ENCODE measurements at places on chromosomes 4 and X.

DNA sequence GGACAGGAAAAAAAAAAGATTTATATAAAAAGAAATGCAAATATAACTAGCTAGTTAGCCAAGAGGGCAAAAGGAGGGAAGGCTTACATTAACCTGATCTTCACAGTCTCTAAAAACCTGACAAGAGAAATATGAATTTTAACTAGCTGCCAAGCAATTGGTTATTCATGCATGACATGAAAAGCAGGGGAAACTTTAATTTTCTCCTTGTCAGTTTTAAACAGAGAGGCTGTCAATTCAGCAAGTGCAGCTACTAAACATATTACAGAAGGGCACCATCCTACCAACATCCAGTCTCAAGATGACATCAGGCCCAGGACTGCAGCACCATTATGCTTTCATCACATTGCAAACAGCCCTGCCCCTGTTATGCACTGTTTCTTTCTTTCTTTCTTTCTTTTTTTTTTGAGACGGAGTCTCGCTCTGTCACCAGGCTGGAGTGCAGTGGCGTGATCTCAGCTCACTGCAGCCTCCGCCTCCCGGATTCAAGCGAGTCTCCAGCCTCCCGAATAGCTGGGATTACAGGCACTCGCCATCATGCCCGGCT lies 38.9 kb upstream of the CBR4 start:
- no peak for DNase-seq

DNA sequence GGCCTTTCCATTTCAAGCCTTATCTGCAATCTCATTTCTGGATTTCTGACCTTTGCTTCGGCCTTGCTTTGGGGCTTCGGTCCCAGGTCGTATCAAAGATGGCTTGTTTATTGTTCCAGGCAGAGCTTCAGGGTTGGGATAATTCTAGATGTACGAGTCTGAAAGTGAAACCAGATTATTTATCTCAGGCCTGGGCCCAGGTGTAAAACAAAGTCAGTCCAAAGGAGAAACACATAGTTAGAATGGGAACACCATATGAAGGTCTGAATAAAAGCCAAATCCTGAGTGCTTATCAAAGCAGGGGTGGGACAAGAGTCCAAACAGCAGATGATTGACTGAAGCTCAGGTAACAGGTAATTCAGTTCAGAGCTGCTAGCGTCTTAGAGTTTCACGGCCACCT lies 17.1 kb downstream of the PRIMPOL start:
- DNase-seq, result no peak

DNA sequence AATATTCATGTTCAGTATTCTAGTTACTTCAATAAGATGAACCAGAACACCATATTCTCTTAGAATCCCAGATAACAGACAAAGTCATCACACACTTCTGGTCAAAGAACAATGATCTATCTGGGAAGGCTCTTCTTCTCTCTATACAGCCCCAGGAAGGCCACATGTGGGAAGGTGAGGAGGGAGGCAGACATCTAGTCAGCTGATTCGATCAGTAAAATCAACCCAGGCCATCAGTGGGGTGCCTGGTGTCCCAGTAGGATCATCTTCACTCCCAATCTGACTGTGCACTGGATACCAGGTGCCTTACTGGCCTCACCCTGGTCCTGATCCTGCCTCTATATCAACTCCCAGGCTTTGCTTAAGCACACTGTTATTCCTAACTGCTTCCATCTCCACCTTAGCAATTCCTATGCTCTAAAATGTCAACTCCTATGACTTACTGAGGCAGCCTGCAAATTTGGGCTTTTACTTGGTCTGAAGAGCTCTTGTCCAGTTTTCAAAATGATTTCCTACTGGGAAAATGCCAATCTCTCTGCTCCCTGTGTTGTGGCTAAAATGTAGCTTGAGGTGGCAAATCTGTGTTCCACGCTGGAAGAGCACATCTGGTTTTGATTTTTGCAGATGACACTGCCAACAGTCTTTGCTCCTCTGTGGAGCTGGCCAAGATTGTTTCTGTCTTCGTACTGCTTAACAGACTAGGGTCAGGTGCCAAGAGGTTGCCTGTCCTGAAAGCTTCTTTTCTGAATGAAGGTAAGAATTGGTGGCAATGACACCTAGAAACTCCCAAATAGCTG lies 128.7 kb downstream of the MGST2 start:
- DNase-seq, result no peak

DNA sequence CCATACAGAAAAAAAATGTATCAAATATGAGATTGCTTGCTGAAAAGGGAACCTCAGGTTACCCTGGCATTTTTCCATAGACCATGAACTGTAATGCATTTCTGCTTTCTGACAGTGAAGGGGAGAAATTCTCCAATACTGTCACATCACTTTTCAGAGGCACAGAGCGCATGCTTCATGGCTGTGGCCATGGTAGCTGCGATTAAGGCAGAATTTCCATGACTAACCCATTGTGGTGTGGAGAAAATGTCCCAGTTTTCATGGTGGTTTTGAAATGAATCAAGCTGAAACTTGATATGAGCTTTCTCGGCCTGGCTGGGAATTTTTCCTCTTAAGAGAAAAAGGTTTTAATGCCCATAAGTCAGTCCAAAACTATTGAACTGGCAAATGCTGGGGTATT lies 39.5 kb upstream of the MAP3K15 start:
- no peak for DNase-seq

- no peak for DNase-seq
Observed at GRCh38 chrX:152932598-152933175, 34.8 kb downstream of the ZNF185 start.

DNA sequence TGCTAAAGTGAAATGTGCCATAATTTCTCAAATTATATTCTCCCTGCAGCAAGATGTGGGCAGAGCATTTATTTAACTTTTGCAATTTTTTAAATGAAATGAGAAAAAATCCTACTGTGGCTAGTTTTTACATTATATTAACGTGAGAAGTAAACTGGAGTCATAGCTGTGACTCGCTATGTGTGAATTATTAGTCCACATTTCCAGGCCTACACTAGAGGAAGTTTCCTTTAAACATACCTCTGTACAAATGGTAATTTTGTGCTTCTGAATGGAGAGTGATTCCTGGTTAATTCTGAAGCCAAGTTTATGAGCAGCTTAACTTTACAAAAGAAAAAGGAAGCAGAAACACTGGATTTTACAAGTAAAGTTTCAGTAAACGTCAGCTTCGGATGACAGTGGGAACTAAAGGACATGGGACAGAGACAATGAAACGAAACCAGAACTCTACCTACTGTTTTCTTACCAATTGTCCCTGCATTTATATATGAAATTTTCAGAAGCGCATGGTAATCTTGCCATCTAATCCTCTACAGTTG lies 72.4 kb downstream of the FBXO8 start:
- no peak for DNase-seq

GRCh38 chrX:37776283-37776986 lies 3.4 kb upstream of the CYBB start:
- DNase-seq, result peak; percentile 50

DNA sequence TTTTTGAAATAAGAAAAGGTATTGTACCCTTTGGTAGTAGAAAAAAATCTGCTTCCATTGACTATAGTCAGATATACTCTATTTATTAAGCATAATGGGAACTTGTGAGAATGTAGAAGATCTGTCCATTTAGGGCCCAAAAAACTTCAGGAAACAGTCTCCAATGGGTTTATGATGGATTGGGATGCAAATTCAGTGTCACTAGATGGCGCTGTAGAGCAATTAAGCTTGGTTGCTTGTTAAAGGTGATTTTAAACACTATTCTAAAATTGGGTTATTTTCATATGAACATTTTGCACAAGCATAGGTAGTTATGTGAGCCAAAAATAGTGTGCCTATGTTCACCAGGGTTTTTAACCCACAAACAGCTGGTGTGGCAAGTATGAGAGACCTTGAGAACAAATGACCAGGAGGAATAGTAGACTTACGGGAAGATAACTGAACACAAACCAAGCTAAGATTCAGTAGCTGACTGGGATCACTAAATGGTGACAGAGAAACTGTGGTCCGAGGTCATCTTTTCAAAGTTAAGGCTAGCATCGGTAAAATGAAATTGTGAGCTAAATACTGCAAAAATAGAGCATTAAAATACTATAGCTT lies 80.3 kb upstream of the LSM6 start:
- DNase-seq, result peak; percentile 51

GRCh38 chr4:94961420-94961819 lies 203.7 kb downstream of the BMPR1B start:
- DNase-seq, result no peak

DNA sequence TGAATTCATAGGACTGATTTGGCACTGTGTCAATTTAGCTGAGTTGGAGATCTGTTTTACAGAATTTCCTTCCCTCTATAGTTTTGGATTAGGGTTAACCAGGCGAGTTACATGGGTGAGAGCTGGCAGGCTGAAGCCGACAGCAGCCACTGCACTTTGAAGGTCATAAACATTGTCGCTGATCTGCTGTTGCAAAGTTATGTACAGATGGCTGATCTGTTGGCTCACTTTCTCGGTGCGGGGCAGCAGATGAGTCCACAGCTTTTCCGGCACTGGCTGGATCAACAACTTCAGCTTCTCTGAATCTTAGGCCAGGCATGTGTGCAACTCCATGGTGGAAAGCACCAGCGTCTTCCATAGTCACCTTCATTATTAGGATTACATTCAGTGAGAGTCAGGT lies 173.7 kb downstream of the GPAT3 start:
- no peak for DNase-seq

DNA sequence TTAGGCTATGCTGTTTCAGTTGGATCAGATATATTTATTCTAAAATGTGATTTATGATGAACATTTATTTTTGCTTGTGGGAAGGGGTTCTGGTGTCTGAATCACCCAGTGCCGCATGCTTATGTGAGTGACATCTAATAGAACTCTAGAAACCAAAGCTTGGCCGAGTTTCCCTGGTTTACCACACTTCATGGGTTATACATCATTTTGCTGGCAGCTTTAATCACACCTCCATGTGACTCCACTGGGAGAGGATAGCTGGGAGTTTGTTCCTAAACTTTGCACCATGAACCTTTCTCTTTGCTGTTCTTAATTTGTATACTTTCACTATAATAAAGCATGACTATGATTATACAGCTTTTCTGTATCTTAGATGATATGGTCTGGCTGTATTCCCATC lies 382.9 kb downstream of the INPP4B start:
- DNase-seq, result no peak

- no peak for DNase-seq
Observed at GRCh38 chrX:47620303-47620685, 637 bp upstream of the SYN1 start.

DNA sequence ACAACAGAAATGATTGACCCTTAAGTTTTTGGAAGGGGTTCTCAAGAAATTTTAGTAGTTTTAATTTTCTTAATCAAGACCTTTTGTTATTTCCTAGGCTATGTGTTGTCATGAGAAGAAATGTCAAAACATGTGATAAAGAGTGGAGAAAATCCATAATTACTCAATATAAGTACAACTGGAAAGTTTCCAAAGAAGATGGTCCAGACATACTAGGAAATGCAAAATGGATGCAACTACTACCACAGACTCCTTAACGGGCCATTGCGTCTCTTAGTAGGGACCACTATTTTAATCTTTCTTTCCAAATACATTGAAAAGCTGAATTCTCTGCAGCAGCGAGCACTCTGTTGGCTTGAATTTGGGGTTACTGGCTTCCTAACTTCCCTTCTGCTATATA lies 148.8 kb downstream of the NWD2 start:
- no peak for DNase-seq

- no peak for DNase-seq
Observed at GRCh38 chr4:69522554-69522953, 26.8 kb upstream of the UGT2B4 start.

- DNase-seq, result peak; percentile 49
Observed at GRCh38 chr4:108171339-108172230, 2.9 kb upstream of the LEF1 start.

DNA sequence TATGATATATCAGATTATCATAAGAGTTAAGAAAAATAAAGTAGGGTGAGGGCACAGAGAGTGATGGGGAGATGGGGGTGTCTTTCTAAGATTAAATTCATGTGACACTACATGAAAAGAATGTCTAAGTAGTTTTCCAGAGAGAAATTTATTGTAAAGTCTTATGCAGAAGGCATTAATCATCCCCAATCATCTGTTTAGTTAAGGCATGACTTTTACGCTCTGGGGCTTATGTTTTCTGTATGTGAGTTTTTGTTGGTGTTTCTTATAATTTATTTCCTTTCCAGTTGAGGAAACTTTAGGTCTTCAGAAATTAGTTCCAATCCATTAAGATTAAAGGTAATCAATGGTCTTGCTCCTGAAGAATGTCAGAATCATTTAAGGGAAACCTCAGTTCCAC lies 383.0 kb upstream of the GALNT7 start:
- DNase-seq, result no peak

- no peak for DNase-seq
Observed at GRCh38 chr4:7522452-7523220, 87.9 kb upstream of the PSAPL1 start.

- no peak for DNase-seq
Observed at GRCh38 chr4:75726577-75726976, 2.2 kb downstream of the USO1 start.

GRCh38 chrX:154298312-154298711 lies 2.7 kb downstream of the TKTL1 start:
- peak; percentile 73 for DNase-seq

DNA sequence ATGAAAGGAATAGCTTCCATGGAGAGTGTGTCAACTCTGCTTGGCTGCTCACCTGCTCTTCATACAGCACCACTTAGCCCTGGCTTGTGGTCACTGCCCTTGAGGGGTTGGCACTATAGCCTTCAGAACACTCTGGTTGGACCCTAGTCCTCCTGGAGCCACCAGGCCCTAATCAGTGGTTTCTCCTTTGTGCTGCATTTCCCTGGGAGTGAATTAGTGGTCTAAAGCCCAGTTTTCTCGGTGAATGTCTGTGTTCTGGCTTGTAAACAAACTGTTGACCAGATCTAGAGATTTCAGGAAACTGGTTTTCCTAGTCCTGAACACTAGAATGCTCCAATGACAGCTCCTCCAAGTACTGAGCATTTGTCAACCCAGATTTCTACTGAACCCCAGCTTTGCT lies 28.6 kb upstream of the TMEM154 start:
- DNase-seq, result no peak

DNA sequence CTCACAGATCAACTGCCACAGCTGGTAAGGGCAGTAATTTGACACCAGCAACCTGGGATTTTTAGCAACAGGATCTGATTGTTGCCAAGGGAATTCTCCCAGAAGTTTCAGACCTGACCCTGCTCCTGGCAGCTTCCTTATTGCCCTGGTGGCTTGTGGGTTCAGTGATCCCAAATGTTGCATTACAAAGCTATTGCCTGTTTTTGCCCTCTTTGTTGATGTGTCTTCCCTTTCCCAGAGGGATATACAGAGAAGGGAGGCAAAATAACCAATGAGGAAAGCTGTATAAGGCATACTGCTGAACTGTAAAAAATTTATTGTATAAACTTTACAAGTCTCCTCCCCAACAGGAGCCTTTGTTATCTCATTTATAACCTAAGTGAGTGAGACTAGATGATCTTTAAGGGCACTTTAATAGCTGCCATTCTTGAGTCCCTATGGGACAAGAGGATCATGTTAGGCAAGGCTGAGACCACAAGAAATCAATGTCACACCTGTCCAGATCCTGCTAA lies 22.2 kb downstream of the VSIG4 start:
- no peak for DNase-seq

DNA sequence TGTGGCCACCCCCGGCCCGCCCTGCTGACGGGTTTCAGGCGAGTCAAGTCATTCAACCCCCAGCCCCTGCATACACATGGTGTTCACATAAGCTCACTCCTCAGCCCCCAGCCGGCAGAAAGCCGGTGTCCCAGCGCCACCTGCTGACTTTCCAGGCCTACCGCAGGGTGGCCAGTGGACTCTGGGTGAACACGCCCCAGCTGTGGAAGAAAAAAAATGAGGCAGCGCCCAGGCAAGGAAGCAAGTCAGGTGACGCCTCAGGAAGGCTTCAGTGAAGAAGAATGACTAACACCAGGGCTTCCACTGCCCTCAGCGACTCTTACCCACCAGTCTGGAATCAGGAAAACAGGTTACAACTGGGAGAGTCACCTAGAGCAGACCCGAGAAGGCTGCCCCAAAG lies 15.8 kb downstream of the BCAP31 start:
- DNase-seq, result no peak
